ENCODE measurements at places on chromosomes 4 and X.

- no peak for DNase-seq
Measured at GRCh38 chr4:77631276-77631675, 25.7 kb downstream of the CXCL13 start.

- DNase-seq = no peak
Measured at GRCh38 chr4:124596816-124597215, 115.7 kb downstream of the ANKRD50 start.

- DNase-seq = no peak
Measured at GRCh38 chr4:3802571-3803474, 36.6 kb downstream of the ADRA2C start.

GRCh38 chrX:24954732-24955131 lies 61.0 kb downstream of the ARX start:
- DNase-seq = no peak

GRCh38 chr4:128623508-128624215 lies 185.8 kb upstream of the JADE1 start:
- DNase-seq = no peak

Measured in RWPE2 (cell line).